ENCODE measurements at places on chromosomes 7 and 10. TPM values are rescaled to one million over a fixed set of nuclear protein-coding genes. Genes with fewer than 3 reads are reported as not detected.

GRCh38 chr10:129713659-129714265, 246.7 kb downstream of the MGMT start:
- no peaks in the 10 kb centered on the region for H3K4me1 ChIP-seq
- H3K27ac ChIP-seq, result no peak overlapping the region
- H3K36me3 ChIP-seq, result no peaks in the 10 kb centered on the region

GRCh38 chr7:139332697-139333359, 8.3 kb upstream of the FMC1 start:
- no peak overlapping the region for H3K4me3 ChIP-seq
- H3K36me3 ChIP-seq, result no peaks in the 10 kb centered on the region
- no peaks in the 10 kb centered on the region for H3K27me3 ChIP-seq
- H3K27ac ChIP-seq, result no peak overlapping the region
- DNase-seq, result no peak
- no peaks in the 10 kb centered on the region for H3K4me1 ChIP-seq

- no peak overlapping the region for H3K4me3 ChIP-seq
- peak overlapping the region; percentile 72 for H3K27ac ChIP-seq
- H3K36me3 ChIP-seq, result no peaks in the 10 kb centered on the region
Observed at GRCh38 chr7:21580073-21580521, 37.3 kb downstream of the DNAH11 start.

Gene PLXDC2
- total RNA-seq, result 50.4 TPM

Gene TMEM236
- total RNA-seq, result 0.18 TPM

Gene ASZ1
- total RNA-seq, result not detected

Measured in esophagus squamous epithelium (tissue), 5 donors.